ENCODE measurements at places on chromosomes 5 and 9.

DNA sequence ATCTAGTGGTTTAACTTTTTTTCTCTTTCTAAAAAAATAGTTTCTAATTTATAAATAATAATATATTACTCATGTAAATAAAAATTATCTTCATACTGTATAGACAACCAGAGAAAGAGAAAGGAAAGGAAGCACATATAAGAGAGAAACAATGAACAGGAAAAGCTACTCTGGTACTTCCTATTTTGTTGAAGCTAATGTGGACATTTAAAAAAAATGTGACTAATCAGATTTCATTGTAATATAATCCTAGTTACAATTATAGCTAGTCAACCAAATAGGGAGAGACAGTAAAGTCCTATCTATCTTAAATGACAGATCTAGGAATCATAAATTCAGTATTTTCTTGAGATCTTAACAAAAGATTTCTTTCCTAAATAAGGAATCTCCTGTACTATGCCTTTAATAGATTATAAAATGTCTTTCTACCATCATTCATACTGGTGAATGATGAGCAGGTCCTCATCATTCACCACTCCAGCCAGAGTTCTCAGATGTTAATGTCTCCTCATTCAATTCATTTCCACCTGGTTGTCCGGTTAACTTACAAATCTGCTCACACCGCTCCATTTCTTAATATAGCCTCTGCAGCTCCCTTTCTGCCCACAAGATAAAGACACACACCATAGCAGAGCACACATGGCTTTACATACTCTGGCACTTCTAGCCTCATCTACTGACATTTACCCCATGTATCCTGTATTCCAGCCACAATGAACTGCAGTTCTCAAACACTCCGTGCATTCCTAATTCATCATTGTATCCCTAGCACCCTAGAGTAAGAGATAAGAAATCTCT is 30.9 kb downstream of the ZFR start:
- DNase-seq = no peak

DNA sequence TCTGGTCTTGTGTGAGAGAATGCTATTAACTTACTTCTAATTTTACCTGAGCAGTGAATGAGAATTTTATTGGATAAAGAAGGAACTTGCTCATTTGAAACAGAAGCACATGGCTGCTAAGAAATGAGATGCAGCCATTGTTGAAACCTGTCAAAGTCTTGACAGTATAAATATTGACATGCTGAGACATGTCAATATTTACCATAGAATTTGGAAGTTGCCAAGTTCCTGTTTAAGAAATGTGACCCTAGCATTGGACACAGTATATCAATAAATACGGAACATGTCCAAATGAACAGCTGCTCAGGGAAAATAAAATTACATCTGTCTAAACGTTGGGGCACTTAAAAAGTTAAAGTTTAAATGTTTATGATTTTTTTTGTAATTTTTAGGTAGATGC is 7.8 kb downstream of the XRCC4 start:
- no peak for DNase-seq

DNA sequence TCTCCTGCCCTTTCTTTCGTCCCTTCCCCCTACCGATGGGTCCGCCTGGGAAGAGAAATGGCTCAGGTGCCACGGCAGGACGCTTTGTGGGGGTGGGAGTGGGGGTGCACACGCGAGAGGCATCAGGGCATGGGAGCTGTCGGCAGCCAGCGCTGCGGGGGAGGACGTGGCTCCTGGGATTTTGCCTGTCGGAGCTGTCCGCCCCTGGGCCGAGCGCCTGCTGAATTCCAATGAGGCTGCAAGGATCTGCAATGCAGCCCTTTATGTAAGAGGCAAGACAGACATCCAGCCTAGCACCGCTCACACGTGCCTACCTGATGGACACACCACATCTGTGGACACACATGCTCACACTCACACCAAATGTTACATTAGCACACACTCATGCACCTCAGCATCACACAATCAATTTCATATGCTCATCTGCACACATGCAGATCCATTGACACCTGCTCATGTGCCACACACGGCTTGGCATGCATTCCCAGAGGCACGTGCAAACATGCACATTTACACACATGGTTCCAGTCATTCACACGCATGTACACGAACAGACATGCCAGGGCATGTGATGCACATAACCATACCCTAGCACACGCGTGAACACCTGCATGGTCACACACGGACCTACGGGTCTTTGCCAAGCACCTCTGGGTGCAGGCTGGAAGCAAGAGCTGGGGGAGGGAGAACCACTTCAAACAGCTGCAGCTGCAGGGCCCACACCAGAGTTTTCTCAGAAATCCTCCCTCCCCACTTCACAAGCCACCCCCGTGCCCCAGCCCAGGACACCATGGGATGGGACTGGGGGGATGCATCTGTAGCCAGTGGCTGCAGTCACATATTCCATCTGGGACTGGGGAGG is 1.4 kb downstream of the GRIN1 start:
- DNase-seq = no peak

DNA sequence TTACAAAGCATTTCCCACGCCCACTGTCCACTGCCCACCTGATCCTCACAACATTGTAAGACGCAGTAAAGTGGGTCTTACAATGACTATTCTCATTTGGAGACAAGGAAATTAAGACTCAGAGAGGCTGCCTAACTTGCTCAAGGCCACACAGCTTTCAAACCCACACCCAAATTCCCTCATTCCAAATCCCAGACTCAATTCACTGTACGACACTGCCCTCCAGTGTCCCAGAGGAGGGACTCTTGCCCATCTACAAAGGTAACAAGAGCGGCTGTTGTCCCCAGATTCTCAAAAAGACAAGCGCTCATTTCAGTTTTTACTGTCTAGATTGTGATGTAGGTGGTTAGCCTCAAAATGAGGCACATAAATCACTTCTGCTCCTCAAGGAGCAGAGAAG is 184.6 kb downstream of the ACTL7B start:
- no peak for DNase-seq

GRCh38 chr5:108579236-108579635 is 168.5 kb upstream of the FER start:
- DNase-seq = no peak

GRCh38 chr5:95859661-95860060 is 37.1 kb upstream of the GLRX start:
- DNase-seq = no peak

DNA sequence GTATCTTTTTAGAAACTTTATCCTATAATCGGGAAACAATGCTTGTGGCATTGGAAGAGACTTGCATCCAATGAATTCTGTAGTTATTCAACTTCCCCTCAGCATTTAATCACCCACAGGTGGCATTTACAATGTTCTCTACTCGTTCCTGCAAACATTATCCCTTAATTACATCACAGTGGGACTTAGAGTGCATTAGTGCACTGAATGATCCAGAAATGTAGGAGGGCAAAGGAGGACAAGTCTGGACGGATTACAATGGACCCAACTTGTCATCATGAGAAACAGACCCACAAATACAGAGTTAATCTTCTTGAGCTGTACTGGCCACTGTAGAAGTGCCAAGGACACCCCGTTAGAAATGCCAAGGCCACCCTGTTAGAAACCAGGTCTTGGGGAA is 129.1 kb downstream of the DOCK8 start:
- DNase-seq = no peak

DNA sequence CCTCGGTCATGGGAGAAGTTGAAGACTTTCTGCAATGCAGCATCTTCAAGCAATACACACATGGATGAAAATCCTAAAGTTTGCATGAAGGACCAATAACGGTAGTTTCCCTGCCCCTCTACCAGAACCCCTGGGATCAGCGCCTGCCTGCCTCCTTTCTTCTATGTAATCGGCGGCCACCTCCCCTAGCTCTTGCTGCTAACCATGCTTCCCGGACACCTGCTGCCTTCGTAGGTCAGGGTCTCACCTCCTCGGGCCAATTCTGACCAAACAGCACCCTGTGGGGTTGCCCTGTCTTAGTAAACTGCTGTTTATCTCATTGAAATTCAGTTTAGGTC is 388 bp upstream of the MED10 start:
- DNase-seq = no peak

- DNase-seq = no peak
Observed at GRCh38 chr9:19922476-19923118, 133.8 kb upstream of the SLC24A2 start.

- no peak for DNase-seq
Observed at GRCh38 chr9:88750832-88751360, 215.9 kb downstream of the NXNL2 start.

- no peak for DNase-seq
Observed at GRCh38 chr5:51378448-51379330, 4.6 kb upstream of the ISL1 start.

DNA sequence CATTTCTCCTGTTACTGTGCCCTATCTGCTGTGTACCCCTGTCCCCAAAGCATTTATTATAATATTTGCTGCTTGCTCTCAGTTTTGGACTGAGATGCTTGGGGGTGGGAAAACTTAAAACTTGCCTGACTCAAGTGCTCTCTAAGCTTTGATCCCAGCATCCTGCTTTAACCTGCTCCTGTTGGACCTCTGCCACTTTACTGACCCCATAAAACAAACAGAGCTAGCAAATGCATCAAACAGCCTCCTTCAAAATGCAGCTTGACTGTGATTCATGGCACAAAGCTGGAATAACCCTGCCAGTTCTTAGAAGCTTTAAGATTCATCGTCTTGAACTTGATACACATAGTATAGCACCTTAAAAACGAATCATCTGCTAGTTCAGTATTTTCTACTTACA is 212.5 kb downstream of the DEPDC1B start:
- no peak for DNase-seq

GRCh38 chr9:130535818-130536521 is 43.4 kb upstream of the FUBP3 start:
- DNase-seq = no peak

DNA sequence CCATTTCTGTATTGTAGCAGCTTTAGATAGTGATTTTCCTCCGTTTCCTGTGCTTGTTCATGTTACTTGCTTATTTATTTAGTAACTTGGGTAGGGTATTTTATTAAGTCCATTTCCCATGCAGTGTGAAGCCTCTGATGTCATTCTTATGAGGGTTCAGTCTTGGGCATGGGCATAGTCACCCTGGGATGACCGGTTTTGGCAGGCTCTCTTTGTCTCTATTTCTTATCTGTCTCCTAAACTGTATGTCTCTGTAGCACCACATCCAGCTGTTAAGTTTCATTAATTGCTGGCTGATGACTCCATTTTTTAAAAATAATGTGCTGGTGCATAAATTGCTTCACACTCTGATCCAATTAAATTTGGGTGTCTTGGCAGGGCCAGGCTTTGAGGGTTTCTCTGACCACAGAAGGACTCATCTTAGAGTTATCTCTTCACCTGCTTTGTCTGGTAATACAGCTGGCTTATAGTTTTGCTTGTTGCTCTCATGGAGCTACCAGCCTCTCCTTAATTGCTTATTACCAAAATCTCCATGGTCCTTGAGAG is 173.3 kb upstream of the VLDLR start:
- no peak for DNase-seq

GRCh38 chr5:127577458-127577857 is 60.0 kb downstream of the PRRC1 start:
- DNase-seq = no peak

GRCh38 chr9:123453076-123453667 is 97.2 kb downstream of the CRB2 start:
- no peak for DNase-seq

- no peak for DNase-seq
Observed at GRCh38 chr9:127793093-127793708, 7.4 kb downstream of the CDK9 start.

GRCh38 chr5:157819502-157820115 is 39.3 kb downstream of the CLINT1 start:
- no peak for DNase-seq

GRCh38 chr9:135040892-135041291 is 46.6 kb upstream of the OLFM1 start:
- no peak for DNase-seq

GRCh38 chr5:87791869-87792268 is 379.1 kb upstream of the CCNH start:
- no peak for DNase-seq

- DNase-seq = no peak
Observed at GRCh38 chr9:121823451-121824169, 172.2 kb downstream of the DAB2IP start.

GRCh38 chr9:124770359-124771020 is 621 bp downstream of the NR6A1 start:
- DNase-seq = no peak

- no peak for DNase-seq
Observed at GRCh38 chr5:13708906-13709305, 235.6 kb downstream of the DNAH5 start.

DNA sequence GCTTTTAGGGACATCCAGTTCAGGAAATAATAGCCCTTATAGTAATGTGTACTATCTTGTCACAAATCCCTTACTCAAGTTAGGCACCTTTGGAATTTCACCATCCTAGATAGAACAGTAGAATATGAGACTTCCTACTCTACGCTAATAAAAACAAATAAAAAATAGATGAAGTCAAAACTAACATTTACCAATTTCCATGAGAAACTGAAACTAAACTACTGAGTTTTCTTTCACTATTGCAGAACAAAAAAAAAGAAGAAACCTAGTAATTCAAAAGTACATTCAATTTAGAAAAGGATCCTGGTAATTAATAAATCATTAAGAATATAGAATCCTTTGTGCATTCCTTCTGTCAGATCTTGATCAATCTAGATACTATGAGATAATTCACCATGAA is 14.0 kb downstream of the STARD4 start:
- DNase-seq = no peak

DNA sequence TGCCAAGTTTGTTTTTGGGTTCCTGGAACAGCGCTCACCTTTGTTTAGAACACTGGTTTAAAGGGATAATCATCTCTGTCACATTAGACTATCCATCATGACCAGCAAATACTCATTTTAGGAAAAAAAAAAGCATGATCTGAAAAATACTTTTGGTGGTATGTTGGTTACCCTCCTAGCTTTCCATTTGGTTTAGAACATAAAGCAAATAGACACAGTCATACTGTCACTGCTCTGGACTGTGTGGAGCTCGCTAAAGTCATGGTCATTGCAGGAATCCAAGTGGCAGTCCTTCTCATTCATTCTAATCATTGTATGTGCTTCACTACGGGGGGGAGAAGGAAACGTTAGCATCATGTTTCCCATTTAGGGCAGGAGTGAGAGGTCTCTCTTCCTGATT is 83.5 kb downstream of the PIK3R1 start:
- no peak for DNase-seq

DNA sequence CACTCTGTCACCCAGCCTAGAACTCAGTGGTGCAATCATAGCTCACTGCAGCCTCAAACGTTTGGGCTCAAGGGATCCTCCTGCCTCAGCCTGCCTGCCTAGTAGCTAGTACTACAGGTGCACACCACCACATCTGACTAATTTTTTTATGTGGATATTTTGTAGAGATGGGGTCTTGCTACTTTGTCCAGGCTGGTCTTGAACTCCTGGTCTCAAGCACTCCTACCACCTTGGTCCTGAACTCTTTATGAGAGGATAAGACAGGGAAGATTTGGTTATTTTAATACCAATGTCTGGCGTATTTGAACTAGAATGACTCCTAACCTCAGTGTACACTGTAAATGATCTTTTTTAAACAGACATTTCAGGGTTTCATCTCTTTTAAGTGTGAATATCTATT is 9.0 kb downstream of the GPR107 start:
- DNase-seq = no peak

GRCh38 chr5:179273073-179273435 is 72.2 kb downstream of the ADAMTS2 start:
- no peak for DNase-seq
